NCI-H748 treated with DMSO at 0.1 percent for 48 hours (cell line): ENCODE measurements at places on chromosomes 4 and X.

GRCh38 chrX:70386235-70386634, 36.9 kb upstream of the GDPD2 start:
- DNase-seq, result no peak

DNA sequence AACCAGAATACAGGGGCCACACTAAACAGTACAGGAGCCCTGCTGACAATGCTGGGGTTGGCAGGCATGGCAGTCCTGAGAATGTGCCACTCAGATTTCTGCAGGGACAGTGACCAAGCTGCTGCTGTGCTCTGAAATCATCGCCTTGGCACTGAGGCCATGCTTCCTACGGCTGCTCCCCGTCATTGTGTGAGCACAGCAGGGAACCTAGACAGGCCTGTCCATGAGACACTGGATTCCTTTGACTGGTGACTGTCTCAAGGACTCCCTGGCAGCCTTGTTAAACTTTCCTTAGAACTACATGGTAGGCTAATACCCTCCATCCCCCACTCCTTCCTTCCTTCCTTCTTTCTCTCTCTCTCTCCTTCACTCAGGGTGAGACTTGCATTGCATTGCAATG, 111.4 kb downstream of the LUZP4 start:
- DNase-seq, result no peak

GRCh38 chrX:37958525-37959211, 47.7 kb upstream of the SYTL5 start:
- DNase-seq, result no peak

DNA sequence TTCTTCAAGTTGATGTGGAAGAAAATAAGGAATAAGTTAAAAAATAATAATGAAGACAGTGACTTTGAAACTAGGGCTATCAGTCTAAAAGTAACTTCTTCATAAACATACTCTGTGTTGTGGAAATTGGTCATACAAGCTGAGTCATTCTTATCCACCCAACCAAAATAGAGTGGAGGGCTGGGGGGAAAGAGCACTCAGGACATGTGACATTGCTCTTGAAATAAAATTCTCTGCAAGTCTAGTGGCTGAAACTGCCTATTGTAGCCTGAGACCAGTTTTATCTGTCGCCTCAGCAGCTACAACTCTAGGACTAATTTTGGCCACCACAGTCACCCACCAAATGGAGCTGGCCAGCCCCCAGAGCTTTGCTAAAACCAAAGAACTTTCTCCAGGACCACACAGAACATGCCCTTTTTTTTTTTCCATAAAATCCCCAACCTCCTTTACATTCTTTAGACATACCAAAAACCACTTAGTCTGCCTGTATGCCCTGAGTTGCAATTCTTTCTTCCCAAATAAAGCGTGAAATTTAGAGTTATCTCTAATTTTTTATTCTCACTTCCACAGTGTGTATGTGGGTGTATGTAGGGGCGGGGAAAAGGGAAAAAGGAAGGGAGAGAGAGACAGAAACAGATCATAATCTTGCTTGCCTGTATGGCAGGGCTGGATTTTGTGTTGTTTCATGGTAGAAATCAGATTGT, 23.0 kb upstream of the SLC25A4 start:
- no peak for DNase-seq

- no peak for DNase-seq
Observed at GRCh38 chr4:1406981-1407656, 877 bp upstream of the NKX1-1 start.

GRCh38 chr4:89658701-89659024, 178.3 kb downstream of the SNCA start:
- no peak for DNase-seq

DNA sequence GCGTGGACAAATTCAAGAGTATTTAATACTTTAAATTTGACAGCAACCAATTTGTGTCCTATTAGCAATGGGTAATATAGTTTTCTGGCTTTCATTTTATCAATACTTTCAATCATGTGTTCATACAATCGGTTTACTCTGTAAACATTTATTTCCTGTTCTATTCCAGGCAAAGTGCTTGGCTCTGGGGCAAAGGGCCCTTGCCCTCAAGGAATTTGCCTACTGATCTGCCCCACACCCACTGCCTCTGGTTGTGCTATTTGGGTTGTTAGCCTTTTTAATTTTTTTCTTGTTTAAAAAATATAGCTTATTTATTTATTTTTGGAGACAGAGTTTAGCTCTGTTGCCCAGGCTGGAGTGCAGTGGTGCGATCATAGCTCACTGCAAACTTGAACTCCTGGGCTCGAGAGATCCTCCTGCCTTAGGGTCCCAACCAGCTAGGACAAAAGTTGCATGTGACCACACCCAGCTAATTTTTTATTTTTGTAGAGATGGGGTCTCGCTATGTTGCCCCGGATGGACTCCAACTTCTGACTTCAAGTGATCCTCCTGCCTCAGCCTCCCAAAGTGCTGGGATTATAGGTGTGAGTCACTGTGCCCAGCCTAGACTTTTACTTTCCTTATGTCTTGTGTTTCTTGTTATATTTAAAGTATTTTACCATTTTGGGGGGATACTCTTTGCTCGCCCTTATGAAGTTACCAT, 30.7 kb upstream of the CBR4 start:
- no peak for DNase-seq

DNA sequence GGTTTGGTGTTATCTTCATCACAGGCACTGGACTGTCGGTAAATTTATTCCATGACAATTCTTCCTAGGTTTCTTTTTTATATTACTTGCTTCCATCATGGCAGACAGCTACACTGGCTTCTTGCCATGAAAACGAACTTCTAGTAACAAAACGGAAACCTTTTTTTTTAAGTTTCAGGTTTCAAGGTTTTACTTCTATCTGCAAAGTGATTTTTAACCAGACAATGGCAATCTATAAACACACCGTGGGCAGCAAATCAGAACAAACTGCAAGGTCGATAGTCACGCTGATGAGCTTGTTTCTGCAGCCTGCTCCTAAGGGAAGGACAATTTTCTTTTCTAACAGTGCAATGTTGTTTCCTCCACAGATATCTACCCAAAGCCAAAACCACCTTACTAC, 29.9 kb downstream of the XG start:
- DNase-seq, result no peak

DNA sequence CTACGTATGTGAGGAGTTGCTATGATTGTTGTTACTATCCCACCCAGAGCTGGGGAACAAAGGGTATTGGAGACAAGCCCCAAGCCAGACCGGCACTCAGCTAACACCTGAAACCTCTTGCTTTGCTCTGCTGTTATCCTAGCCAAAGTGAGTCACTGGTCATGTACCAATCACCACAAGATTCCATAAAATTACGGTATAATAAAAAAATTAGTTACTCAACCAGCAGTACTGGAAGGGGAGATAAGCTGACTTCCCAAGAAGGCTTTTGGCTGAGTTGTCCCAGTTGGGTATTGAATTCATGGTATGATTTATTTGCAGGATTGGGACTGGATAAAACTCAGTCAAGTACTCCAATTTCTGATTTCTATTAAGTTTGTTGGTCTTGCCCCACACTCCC, 5.3 kb downstream of the EDA2R start:
- no peak for DNase-seq

DNA sequence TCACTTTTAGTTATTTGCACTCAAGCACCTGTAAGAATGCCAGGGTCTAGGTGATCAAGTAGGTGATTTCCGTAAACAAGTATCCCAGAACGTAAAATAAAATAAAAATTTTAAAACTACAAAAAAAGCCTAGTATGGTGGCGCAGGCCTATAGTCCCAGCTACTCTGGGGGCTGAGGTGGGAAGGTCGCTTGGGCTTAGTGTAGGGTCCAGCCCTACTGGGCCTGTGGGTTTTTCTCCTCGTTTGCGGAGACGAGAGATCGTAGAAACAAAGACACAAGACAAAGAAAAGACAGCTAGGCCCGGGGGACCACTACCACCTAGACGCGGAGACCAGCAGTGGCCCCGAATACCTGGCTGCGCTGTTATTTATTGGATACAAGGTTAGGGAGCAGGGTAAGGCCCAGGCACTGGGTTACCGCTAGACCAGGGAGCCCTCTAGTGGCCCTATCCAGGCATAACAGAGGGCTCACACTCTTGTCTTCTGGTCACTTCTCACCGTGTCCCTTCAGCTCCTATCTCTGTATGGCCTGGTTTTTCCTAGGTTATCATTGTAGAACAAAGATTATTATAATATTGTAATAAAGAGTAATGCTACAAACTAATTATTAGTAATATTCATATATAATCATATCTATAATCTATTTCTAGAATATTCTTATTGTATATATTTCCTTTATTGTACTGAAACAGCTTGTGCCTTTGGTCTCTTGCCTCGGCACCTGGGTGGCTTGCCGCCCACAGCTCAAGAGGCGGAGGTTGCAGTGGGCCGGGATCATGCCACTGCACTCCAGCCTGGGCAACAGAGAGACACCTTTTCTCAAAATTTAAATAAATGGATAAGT, 38.4 kb downstream of the SAGE1 start:
- DNase-seq, result peak; percentile 4

- no peak for DNase-seq
Observed at GRCh38 chr4:27005905-27006590, 145.4 kb downstream of the STIM2 start.

GRCh38 chr4:61443813-61444510, 243.8 kb downstream of the ADGRL3 start:
- no peak for DNase-seq
